PC-3 (cell line): ENCODE measurements at places on chromosomes 7 and 10. TPM values are rescaled to one million over a fixed set of nuclear protein-coding genes. Genes with fewer than 3 reads are reported as not detected.
A peak's percentile ranks its signal among the peaks of the same experiment; 100 is the strongest.

Gene AKR1C8
- not detected in 2 replicates for total RNA-seq

Gene RSU1
- total RNA-seq: 21.2 and 26.0 TPM in 2 replicates

Gene GPR15LG
- not detected in 2 replicates for total RNA-seq

Gene DNAH11
- total RNA-seq: 1.6 and 5.2 TPM in 2 replicates

Gene GHRHR
- total RNA-seq: not detected in 2 replicates

Gene MACC1
- 7.9 and 12.0 TPM in 2 replicates for total RNA-seq

GRCh38 chr7:104113788-104114187 lies 94.0 kb downstream of the ORC5 start:
- DNase-seq: no peak

DNA sequence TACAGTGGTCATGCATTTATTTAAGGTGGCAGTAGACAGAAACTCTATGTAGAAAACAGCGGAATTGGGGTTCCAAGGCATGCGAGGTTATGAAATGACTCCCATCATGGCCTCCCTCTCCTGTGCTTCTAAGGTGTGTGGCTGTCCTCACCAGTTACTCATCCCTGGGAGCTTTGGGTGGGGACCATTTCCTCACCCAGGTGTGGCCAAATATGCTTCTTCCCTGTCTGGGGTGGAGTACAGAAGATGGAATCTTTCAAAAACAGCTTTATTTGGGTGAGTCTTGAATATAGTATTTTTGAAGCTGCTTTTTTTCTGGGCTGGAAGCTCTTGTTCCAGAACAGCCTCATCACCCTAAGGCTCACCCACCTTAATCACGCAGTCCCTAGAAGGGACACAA lies 139.0 kb downstream of the NRF1 start:
- DNase-seq: no peak

DNA sequence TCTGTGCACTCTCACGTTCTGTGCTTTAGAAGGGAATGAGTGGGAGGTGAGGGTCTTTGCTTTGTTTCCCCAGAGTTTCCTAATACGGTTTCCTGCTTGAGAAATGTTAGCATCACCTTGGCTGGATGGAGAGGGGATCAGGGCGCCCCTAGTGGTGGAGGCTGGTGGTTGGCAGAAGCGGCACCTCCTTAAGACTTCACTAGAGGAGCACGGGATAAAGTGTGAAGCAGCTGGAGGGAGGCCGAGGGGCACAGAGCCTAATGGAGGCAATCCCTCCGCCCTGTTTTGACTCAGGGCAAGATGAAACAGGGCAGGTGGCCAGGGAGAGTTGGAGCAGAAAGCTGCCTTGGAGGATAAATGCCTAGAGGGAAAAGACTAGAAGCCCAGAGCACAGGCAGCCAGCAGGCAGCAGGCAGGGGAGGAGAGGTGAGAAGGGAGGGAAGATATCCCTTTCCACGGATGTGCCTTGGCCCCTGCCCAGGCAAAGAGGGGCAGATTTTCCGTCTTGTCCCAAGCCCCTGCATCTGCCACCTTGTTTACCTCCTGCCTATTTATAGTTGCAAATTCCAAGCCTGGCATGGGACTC lies 56.0 kb upstream of the BTRC start:
- DNase-seq: peak; percentile 57

- DNase-seq: no peak
These were observed 26.7 kb downstream of the PIK3CG start for GRCh38 chr7:106891548-106892410.

DNA sequence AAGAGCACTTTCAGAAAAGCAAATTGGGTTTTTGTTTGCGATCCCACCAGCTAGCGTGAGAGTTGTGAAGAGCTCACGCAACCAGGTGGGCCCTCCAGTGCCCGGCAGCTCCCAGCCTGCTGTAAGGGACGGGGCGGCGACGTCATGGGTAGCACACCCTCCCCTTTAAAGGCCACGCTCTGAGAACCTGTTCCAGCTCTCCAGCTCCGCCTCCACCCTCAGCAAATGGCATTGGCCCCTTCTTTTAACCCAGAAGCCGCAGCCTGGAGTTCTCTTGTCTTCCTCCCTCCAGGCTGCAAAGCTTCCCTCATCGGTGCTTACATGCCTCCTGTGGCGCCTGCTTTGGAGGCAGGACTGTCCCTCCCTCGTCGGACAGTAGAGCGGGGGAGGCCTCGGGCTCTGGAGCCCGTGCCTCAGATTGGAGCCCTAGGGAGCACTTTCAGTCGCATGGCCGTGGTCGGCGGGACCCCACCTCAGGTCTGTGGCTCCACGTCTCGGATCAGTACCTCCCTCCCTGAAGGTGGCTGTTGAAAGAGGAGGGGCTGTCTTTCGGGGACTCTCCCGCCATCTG lies 32.9 kb downstream of the WIPI2 start:
- no peak for DNase-seq

GRCh38 chr7:2760098-2760889 lies 72.3 kb downstream of the AMZ1 start:
- peak; percentile 62 for DNase-seq

DNA sequence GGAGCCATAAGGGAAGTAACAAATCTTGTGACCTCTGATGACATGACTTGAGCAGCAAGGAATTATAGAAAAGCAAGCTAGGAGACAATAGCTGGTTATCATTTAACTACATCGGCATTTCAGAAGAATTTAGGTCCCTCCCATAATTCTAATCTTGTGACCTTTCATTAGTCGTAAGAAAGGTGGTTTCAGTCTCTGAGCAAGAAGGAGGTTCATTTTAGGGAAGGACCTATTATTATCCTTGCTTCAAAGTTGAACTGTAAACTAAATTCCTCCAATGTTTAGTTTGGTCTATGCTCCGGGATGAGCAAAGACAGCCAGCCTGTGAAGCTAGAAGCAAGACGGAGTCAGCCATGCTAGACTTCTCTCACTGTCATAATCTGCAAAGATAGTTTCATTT lies 159.6 kb downstream of the SLC16A9 start:
- DNase-seq: no peak

GRCh38 chr10:77380191-77380590 lies 257.4 kb downstream of the KCNMA1 start:
- no peak for DNase-seq
